ENCODE measurements at places on chromosomes 12 and 14.

DNA sequence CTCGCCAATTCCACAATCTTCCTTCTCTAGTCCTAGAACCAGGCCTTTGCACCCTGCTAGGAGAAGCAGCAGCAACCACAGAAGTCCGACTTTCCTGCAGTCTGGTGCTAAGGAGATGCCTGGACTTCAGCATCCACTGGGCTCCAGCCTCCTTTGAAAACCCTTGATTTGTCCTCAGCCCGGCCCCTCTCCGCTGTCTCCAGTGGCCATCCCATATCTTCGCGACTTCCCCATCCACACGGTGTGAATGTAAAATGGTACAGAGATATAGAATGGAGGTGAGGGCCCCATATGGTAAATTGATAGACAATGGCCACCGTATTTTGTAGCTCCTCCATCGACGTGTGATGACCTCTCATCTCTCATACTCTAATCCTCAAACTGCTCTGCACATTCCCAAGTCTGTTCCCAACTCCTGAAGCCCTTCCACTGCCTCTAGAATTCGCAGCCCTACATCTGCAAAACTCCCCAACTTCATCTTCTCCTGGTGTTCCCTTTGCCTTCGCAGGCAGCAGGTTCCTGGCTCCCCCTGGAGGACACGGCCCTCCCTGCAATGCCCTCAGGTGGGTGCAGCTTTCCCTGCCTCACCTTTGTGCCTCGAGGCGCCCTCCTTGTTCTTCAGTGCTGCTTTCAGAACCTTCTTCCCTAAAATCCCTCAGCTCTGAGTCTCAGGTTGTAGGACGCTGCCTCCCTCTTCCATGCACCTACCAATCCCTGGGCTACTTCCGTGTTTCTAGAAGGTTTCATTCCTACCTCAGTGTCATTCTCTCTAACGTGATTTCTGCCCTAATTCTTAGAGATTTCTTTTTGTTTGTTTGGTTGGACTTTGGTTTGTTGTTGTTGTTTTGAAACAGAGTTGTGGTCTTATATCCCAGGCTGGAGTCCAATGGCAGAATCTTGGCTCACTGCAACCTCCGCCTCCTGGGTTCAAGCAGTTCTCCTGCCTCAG is 36.7 kb downstream of the TMBIM6 start:
- DNase-seq = peak; percentile 52

DNA sequence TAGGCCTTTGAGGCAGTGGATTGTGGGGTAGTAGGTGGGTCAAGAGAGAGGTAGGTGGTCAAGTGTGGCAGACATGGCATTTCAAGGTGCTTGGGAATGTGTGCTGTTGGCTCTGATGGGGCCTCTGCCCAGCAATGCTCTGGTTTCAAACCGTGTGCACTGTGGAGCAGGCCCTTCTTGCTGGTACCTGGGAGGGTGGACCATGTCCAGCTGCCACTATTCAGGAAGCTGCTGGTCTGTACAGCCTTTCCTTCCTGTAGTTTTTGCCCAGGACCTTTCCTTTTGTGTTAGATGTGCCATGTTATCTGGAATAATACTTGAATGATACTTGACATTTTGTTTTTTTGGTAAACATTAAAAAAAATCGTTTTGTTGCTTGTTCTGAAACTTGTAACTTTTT is 14.8 kb downstream of the RIMKLB start:
- no peak for DNase-seq

DNA sequence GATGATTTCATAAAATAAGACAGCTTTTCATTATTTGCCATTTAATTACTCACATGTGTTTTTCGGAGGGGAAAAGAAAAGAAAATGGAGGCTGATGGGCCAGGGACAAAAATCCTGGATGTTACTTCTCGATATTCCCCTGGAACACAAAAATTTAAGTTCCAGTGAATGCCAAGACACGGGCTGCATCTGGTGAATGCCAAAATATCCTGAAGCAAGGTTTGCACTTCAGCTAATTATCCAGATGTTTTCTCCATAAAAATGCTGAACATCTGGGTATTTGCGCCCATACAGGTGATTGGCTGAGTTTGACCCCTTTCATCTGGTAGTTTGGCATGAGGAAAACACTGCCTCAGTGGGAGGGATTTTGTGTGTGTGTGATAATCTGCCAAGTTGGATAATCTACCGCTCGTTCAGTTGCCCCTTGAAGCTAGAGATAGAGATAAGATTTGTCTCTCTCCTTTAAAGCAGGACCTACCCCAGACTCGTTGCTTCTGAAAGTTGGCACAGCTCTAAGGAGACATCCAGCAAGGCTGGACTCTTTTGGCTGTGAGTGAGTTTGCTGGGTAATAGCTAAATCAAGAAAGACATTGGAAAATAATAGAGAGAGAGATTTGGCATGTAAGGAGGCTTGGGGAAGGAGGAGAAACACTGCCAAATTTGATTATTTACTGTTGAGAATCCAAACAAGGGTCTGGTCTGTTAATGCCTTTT is 390.0 kb downstream of the EGLN3 start:
- DNase-seq = no peak

GRCh38 chr12:47408171-47408871 is 297.5 kb downstream of the RPAP3 start:
- DNase-seq = no peak

- no peak for DNase-seq
These were observed 756.4 kb downstream of the C12orf50 start for GRCh38 chr12:87272851-87273250.

GRCh38 chr14:22607291-22607690 is 9.2 kb downstream of the ABHD4 start:
- no peak for DNase-seq

GRCh38 chr12:26564391-26564790 is 268.6 kb downstream of the ITPR2 start:
- DNase-seq = no peak

DNA sequence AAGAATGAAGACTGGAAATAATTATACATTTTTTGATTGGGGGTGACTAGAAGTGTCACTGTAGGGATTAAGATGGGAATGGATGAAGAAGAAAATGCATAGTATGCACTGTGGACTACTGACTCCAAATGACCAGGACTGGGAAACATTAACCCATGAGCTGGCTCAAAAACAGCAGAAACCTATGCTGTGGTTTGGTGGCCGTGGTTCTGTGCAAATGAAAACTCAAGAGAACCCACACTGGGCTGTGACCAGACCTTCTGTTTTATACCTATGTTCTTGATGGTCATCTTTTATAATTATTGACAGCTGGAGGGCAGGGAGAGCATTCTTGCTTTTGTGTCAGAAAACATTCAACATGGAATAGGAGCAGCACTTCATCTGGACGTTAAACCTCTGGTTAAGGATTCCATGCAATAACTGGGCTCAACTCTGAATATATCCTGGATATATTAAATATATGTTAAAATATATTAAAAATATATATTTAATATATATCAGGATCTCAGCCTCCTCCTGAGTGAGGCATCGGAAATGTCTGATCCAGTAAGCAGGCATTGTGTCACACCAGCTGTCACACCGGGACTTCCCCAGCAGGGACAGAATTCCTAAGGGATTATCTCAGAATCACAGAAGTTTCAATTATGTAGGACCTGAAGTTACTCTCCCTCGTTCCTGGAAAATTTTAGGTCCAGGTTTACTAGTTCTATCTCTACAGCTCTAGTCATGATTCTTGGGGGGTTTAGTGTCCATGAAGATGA is 48.5 kb downstream of the BBS10 start:
- DNase-seq = no peak

- DNase-seq = no peak
These were observed 400 bp upstream of the PRIMA1 start for GRCh38 chr14:93788543-93789227.

DNA sequence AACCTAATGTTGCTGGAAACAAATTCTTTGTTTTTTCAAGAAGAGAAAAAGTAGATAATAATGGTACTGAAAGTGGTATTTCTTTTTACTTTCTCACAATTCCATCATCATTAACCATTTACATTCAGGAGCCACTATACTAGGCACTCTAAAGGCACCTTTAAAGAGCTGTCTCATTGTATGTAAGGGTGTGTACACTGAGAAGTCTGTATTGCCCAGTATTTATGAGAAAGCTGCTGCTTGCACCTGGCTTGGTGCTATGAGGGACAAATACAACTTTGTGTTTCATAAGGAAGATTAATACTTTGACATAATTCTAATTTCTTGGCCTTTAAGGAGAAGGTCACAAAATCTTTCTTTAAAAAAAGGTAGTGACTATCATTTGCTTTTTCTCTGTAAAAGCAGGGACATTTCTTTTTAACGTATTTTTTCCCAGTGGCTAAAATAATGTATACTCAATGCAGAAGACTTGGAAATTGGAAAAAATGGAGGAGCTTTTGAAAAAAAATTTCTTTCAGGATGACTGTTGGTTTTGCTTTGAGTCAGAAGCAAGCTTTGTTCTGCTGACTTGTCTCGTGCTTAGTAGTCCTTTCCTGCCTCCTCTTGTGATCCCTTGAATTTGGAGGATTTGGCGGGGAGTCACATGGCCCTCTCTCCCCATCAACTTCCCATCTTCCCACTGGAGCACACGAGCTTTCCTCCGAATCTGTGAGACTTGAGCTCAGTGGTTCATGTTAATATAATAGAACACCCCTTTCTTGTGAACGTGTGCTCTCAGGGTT is 50.1 kb downstream of the RASSF3 start:
- no peak for DNase-seq

DNA sequence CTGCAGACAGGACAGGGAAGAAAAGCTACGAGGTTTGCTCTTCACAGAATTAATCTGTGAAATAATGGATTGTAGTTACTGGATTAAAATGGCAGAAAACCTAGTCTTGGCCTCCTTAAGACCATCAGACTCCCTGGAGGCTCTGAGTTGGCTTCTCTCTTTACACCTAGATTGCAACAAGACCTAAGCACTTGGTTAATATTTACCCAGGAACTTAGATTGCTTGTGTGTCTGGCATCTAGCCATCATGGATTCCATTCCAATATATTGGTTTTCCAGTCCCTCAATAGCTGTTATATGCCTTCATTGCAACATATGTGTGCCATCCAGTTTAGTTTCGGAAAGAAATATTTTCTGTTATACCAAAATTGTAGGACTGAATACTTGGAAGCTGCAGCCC is 1.9 kb upstream of the GTF2A1 start:
- DNase-seq = no peak

DNA sequence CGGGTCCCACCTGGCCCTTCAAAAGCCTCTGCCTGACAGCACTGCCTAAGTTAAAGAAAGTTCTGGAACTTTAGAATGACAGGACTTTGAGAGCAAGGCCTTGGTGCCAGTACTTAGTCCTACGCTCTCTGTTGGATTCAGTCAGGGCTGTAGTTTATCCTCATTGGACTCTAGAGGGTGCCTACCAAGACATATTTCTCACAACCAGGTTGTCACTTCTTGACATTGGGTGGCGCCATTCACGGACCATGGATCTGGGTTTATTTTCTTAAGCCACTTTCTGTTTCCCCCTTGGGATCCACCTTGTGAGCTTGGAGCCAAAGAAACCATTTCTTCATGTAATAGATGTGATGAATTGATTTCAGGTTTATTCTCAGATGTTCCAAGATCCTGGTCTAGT is 787.0 kb upstream of the TBX3 start:
- DNase-seq = no peak

DNA sequence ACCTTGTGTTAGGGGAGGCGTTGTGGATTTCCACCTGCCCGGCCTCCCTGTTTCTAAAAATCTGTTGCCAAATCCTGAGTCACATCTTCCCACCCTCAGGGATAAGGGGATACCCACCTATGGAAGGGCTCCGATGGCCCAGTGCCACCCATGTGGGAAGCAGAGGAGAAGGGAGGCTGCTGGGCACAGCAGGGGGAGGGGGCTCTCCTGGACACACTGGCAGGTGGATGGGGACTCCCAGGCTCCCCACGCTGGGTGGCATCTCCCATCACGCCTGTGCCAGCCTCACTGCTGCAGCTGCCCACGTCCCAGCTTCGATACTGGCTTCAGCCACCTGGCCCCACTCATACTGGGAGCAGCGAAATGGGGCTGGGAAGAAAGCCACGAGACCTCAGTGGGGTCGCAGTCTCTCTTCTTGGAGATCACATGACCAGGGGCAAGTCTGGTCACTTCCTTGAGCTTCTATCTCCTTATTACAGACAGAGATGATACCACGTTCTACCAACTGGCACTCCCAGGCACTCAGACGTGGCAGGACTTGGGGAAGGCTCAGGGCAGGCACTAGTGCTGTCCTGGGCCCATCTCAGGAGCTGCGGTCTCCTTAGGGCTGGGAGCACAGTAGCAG is 72.2 kb downstream of the PITPNM2 start:
- DNase-seq = no peak

DNA sequence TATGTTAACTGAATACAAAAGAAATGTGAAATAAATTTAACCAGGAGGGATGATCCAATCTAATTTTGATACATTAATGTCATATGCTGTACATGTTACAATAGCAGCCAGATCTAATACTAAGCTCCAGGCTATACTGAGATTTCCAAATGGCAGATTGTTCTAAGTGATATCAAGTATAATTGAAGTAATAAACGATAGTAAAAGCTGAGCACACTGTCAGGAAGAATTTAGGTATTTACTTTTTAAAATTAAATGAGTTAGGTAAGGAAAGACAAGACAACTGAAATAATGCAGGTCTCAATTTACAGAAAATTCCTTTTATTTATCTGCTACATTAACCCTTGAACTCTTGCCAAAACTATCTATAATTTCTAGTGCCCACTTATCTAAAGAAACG is 39.9 kb downstream of the INSM2 start:
- no peak for DNase-seq

DNA sequence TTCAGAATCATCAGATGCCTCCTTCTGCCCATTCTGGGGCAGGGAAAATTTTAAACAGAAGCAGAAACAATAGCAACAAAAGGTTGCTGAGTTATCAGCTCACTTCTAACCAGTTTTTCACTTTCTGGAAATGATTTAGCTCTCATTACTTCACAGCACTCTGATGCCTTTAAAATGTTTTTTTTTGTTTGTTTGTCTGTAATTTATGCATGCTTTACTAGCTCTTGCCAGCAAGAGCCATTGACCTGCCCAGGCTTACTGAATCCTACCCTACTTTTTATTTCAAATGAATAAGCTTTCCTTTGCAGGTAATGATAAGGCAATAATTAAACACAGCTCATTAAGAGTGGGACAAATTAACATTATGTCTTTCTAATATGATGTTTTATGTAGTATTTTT is 466.1 kb upstream of the NOVA1 start:
- no peak for DNase-seq

GRCh38 chr14:53952533-53952932 is 4.1 kb downstream of the BMP4 start:
- no peak for DNase-seq

GRCh38 chr12:76457010-76457409 is 102.6 kb downstream of the OSBPL8 start:
- no peak for DNase-seq

DNA sequence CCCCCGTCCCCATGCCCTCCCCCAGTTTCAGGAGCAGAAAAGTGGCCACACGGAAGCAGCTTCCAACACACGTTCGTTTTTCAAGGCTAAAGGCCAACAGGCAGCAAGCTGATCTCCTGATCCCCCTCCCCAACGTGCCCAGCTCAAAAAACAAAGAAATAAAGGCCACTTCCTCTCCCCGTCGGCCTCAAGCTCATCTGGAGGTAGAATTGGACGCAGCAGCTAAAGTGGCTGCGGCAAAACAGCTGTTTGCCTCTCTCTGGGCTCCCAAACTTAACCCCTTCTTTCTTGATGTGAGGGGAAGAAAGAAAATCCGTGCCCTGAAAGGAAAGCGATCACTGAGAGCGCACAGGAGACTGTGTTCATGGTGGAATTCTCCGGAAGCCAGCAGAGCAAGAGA is 66.3 kb downstream of the SCARB1 start:
- no peak for DNase-seq

GRCh38 chr14:67524634-67524963 is 8.5 kb upstream of the PLEKHH1 start:
- no peak for DNase-seq
